Osteoblast (primary cell): ENCODE measurements at places on chromosomes 7 and 10. TPM values are rescaled to one million over a fixed set of nuclear protein-coding genes. Genes with fewer than 3 reads are reported as not detected.
A peak's percentile ranks its signal among the peaks of the same experiment; 100 is the strongest.

DNA sequence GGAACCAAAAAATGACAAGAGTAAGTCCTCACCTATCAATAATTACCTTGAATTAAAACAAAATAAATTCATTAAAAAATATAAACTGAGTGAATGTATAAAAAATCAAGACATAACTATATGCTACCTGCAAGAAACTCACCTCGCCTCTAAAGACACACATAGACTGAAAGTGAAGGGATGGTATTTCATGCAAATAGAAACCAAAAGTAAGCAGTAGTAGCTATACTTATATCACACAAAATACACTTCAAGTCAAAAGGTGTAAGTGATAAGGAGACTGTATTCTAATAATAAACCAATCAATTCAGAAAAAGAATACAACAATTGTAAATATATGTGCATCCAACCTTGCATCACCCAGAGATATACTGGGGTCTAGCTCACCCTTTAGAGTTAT lies 332.6 kb downstream of the SH2D4B start:
- DNase-seq = no peak

DNA sequence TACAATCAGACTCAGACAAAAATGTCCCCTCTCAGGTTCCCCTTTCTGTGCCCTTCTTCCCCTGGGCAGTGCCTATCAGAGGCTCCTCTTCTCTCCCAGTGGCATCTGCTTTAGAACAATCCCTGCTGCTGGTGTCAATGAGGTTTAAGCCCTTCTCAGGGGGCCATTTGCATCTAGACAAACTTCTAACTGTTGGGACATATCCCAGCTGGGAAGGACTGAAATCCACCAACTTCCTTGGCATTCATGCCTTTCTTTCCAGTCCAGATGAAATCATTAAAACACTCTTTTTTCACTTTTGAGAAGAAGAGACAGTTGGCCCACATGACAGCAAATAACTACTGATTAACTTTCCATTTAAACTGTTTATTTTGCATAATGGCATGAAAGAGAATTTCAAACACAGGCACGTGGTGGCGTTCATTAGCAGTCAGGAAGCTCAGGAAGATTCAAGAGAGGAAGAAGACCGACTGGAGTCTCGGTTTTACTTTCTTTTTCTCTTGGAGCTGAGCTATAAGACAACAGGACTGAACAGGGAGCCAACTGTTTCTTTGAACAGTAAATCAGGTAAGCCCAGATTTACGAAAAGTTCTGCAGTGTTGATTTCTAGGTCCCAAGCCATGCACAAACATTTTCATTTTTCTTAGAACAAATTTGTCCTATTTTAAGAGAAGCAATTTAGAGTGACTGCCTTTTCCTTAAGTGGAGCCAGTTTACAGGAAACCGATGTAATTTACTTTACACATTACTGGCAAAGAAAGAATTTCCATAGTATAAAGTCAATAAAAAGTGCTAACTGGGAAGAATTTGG lies at the start of gene GIMAP2:
Gene GIMAP2, plus strand, starts transcription at position 488 of the 811 bp plus-strand sequence. CDS start 1,354 bp downstream, outside the sequence.
- DNase-seq = peak; percentile 70

- DNase-seq = no peak
Measured at GRCh38 chr10:46019569-46020343, 10.7 kb downstream of the NCOA4 start.

DNA sequence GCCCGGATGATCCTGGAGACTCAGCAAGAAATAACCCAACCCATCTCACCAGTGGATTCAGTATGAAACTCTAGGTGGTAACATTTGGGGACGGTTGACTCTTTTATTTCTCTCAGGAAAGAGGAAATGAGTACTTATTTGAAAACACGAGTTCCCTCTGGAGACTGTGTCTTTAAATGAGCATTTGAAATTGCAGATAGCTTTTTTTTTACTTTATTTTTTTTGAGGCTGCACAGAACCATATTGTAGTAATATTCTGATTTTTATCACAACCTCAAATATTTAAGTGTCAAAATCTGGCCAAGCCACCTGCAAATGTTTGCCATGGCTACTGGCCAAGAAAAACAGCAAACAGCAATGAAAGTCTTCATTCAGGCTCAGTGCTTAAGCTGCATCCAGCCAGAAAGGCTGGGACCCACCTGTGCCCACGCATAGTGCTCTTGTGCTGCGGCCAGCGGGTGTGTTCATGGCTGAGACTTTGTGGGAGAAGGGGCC lies 160.8 kb downstream of the CREB5 start:
- no peak for DNase-seq

- peak; percentile 98 for DNase-seq
Measured at GRCh38 chr7:44104860-44105771, 971 bp downstream of the AEBP1 start.

- DNase-seq = no peak
Measured at GRCh38 chr10:18793951-18794350, 134.7 kb downstream of the ARL5B start.

GRCh38 chr7:142916508-142916907 lies 17.0 kb downstream of the TRPV5 start:
- DNase-seq = no peak

GRCh38 chr7:39624442-39624807 lies 1.1 kb downstream of the RALA start:
- no peak for DNase-seq

GRCh38 chr10:79052291-79053080 lies 16.3 kb upstream of the ZMIZ1 start:
- DNase-seq = peak; percentile 90

- no peak for DNase-seq
Measured at GRCh38 chr7:151838861-151839381, 38.0 kb downstream of the PRKAG2 start.

DNA sequence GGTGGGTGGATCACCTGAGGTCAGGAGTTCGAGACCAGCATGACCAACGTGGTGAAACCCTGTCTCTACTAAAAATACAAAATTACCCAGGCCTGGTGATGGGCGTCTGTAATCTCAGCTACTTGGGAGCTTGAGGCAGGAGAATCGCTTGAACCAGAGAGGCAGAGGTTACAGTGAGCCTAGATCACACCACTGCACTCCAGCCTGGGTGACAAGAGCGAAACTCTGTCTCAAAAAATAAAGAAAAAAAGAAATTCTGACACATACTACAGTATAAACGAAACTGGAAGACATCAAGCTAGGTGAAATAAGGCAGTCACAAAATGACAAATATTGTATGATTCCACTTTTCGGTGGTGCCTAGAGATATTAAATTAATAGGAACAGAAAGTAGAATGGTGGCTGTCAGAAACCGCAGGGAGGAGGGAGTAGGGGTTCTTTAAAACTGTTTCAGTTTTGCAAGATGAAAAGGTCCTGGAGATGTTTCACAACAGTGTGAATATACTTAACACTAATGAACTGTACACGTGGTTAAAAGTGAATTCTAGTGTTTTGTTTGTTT lies 23.2 kb downstream of the PILRA start:
- no peak for DNase-seq

GRCh38 chr7:20172736-20173334 lies 44.3 kb downstream of the MACC1 start:
- DNase-seq = no peak

GRCh38 chr10:1646332-1646731 lies 91.0 kb downstream of the ADARB2 start:
- peak; percentile 18 for DNase-seq

DNA sequence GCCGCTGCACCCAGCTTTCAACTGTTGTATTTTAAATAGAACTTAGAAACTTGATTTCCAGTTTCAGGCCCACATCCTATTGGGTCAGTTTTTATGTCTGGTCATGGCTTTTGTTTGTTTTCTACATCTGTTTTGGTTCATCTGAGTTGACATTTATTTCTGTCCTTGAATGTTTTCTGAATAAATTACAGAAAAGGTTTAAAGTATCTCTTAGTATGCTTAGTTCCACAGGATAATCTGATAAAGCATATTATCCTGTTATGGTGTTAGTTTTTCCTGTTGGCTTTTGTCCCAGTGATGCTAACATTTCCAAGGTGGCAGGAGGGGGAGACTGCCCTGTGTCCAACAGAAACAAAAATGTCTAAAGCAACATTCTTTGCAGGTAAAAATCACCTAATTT lies 733.2 kb downstream of the INHBA start:
- DNase-seq = no peak

DNA sequence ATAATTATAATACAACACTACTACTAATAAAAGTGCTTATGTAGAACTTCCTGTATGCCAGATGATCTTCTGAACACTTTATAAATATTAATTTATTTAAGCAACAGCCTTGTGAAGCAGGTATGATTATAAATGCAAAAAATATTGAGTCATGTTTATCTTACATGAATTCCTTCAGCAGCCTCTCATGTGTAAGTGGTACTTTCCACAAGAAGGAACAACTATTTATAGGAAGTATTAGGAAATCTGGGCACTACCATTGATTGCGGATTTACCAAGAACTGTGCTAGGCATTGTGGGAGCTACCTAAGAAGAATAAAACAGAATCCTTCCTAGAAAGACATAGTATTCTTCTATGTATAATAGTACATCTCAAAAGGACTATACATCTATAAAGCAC lies 10.7 kb upstream of the STEAP4 start:
- no peak for DNase-seq

DNA sequence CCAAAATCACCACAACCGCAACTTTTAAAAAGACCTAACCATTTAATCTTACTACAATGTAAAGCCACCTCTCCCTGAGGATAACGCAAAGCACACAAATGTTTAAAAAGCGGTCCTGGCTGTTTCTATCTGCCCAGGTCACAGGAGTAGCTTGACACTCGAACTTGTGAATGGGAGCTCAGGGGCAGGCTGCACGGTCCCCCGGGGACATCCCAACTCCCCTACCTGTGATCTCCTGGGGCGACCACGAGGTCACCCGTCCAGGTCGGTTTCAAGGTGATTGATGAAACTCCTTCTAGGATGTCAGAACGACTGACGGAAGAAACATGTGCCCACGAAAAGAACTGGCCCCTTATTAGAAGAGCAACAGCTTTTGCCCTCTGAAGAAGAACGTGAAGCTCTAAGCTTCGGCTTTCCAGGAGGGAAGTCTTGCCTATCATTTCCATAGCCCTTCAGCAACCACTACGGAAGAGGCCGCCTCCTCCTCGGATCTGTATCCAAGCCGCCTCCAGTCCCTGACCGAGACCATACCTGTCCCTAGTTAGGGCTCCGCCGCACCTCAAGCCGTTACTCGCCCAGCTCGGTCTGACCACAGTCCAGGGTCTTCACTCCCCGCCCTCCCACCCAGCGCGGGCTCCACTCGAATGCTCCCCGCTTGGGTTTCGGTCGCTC lies 459 bp downstream of the CYCS start:
- DNase-seq = peak; percentile 22

DNA sequence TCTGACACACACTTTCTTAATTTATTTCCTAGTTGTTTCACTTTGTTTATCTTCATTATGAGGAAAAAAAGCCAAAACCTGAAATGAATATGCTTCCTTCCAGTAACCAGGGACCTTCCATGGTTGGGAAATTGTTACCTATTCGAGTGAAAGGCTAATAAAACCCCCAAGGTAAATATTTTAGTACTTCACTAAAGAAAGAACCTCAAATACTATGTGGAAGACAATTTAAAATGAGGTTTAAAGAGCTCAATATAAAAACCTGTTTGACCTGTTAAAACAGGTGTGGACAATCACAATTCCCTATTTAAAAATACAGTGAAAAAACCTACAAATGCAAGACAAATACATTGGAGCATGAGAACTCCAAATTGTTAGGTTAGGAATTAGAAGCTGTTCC lies 192.6 kb downstream of the CFTR start:
- peak; percentile 15 for DNase-seq

DNA sequence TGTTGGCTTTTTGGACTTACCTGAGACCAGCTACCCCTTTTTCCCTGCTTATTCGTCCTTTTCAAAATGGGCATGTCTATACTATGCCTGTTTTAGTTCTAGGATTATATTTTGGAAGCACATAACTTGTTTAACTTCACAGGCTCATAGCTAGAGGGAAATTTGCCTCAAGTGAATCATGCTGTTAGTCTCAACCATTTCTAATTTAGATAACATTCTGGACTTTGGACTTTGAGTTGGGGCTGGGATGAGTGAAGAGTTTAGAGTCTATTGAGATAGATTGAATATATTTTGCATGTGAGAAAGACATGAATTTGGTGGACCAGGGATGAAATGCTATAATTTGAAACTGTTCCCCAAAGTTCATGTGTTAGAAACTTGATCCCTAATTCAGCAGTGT lies 554.6 kb upstream of the C7orf33 start:
- DNase-seq = no peak

- DNase-seq = peak; percentile 75
Measured at GRCh38 chr7:113267885-113268284, 149.5 kb upstream of the SMIM30 start.

GRCh38 chr7:46100521-46100920 lies 179.4 kb upstream of the IGFBP3 start:
- DNase-seq = no peak

- no peak for DNase-seq
Measured at GRCh38 chr10:121484816-121485215, 113.4 kb downstream of the FGFR2 start.

- DNase-seq = no peak
Measured at GRCh38 chr7:39700165-39700564, 76.8 kb downstream of the RALA start.

DNA sequence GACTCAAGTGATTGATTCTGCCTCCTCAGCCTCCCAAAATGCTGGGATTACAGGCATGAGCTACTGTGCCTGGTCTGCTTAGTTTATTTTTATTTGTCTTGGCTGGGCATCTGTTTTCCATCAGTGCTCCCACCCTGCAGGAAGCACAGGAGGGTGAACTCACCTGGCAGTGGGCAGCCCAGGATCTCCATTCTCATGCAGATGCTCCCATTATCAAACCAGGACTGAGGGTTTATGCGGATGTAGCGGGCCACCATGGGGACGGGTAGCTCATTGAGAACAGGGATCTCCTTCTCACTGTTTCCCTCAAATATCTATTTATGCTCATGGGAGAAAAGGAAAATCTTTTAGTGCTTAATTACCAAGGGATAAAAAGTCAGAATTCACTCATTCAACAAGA lies 93.8 kb downstream of the CPXM2 start:
- no peak for DNase-seq

- DNase-seq = no peak
Measured at GRCh38 chr7:94080551-94080950, 76.4 kb upstream of the BET1 start.

DNA sequence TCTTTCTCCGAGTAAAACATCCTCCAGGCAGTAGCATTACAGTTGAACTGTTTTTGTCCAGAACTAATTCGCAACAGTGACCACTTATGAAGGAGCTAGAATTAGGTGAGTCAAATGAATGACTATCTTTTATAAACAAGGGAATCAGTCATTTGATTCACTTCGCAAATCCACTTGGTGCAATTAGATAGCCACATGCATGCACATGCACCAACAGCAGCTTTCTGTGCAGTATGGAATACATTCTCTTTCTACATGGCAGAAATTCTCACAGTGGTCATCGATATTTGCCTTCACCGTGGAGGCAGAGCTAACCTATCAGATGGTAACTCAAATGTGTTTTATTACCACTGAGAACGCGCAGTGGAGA lies 118.8 kb downstream of the CDK6 start:
- no peak for DNase-seq

LRRC18 gene
- total RNA-seq = not detected in 2 replicates

TAS2R41 gene
- not detected in 2 replicates for total RNA-seq

SEM1 gene
- 16.3 and 21.5 TPM in 2 replicates for total RNA-seq

LIPN gene
- not detected in 2 replicates for total RNA-seq

EGR2 gene
- total RNA-seq = 2.4 and 3.6 TPM in 2 replicates

PTEN gene
- total RNA-seq = 169 and 193 TPM in 2 replicates

IRF5 gene
- total RNA-seq = under 0.01 TPM in 2 replicates

OR6V1 gene
- total RNA-seq = not detected in 2 replicates

ANK3 gene
- total RNA-seq = 44.5 and 58.0 TPM in 2 replicates

SPDYE8 gene
- not detected in 2 replicates for total RNA-seq
